Activated CD4-positive, alpha-beta T cell treated with anti-CD3 and anti-CD28 coated beads for 24 hours (primary cell): ENCODE measurements at places on chromosomes 4 and X.

- no peak for DNase-seq
Measured at GRCh38 chrX:125404667-125405160, 85.0 kb downstream of the TEX13C start.

DNA sequence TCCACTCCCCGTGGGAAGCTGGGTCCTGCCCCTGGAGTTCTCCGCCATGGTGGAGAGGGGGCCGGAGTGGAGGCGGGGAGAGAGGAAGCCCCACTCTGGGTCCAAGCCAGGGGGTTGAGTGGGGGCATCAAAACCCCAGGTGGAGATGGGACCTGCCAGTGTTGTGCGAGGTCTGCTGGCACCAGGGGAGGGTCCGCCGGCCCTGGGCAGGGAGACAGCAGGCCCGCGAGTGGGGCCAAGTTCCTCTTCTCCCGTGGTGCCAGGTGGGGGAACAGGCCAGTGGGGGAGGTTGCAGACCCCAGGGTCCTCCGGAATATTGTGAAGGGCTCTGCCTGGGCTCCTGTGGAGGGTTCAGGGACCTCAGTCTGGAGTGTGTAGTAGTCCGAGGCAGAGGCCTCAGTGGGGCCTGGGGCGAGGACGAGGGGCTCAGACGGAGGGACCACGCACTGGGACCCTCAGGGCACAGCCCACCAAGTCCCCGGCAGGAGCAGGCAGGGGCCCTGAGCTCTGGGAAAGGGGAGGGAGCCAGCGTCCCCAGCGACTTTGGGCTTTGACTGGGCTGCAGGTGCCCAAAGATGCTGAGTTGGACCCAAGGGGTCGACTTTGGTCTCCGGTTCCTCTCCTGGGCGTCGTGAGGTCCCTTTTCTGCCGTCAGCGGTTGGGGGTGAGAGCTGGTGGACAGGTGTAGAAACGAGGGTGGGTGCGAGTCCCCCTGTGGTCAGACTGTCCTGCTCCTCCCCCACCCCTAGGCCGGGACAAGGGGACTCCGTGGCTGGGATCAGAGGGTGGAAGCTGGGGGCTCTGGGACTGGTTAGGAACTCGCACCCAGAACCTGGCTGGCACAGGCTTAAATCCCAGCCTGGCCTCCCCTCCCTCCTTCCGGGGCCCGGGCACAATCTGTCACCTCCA is 43.8 kb upstream of the NKX1-1 start:
- no peak for DNase-seq

GRCh38 chr4:149321438-149321837 is 494.2 kb downstream of the IQCM start:
- DNase-seq = no peak

DNA sequence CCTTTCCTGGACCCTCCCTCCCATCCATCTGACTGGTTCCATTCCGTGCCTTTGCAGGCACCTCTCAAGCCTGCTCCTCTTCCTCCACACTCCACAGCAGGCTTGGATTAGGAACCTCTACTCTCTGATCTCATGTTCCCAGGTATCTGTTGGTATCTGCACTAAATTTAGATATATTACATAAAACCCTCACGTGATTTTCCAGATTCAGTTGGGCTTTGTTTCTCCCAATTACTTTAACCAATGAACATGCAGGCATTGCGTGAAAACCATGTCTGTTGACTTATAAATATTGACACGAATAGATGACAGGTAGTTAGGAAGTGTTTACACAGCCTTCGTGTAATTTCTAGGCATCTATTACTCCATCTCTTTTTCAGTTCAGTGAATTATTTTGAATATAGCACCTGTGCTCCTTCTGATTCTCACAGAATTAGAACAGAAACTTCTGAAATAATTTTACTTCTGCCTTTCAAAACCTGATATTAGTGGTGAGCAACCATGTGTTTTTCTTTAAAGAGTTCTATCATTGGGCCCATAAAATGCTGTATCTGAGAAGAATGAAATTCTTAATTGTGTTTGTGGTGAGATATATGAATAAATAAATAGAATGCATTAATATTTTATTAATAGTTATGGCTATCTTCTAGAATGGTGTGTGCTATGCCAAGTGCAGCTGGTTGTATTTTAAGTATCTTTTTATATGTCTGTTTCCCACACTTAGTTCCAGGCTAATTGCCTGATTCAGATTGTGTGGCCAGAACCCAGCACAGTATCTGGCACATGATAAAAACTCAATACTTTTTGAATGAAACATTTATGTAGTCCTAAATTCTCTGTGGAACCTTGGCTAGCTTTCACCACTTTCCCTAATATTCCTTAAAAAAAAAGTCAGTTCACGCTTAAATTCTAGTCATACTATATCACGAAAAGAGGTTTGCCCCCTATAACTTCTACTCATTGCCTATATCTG is 304.8 kb downstream of the QDPR start:
- DNase-seq = no peak

DNA sequence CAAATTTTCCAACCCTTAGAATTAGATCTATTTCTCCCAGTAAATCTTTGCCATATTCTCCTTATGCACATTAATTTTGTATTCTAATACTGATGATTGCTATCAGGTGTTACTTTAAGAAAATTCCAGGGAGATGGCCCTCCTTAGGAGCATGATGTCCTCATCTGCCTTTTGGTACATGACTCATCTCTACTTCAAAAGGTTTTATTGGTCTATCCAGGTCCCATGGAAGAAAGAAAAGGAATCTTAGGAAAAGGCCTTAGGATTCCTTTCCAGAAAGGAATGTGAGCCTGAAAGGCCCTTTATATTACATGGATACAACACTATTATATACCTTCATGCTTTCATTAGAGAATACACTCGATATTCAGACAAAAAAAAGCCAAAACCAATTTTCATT is 968.2 kb downstream of the STIM2 start:
- no peak for DNase-seq

DNA sequence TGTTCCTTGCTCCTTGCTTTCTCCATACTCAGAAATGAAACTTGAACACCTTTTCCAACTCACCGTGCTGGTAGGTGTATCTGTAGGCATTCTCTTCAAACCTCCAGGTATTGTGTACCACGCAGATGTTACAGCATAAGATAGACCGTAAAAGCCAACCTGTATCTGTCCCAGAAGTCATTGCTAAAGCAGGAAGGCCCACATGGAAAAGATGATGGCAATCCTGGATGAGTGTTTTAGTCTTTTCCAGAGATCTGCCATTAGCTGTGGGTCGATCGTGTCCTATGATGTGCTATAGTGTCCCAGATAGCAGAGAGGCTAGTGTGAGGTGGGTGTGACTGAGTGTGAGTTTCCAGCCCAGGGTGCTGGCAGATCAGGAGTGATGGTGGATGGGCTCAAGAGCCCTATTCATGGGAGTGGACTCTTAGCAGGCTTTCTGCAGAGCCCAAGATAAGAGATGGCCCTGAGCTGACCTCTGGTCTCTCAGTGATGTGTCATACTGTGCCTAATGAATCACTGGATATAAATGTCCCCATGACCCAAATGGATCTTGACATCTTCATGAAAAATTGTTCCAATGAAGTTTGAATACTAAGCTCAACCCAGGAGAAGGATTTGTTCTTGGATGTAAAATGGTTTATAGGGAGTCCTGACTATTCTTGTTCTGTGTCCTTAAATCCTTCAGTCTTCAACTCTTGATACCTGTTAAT is 69.1 kb upstream of the WDR1 start:
- no peak for DNase-seq
